ENCODE measurements at places on chromosomes 3 and 15. TPM values are rescaled to one million over a fixed set of nuclear protein-coding genes. Genes with fewer than 3 reads are reported as not detected.

DNA sequence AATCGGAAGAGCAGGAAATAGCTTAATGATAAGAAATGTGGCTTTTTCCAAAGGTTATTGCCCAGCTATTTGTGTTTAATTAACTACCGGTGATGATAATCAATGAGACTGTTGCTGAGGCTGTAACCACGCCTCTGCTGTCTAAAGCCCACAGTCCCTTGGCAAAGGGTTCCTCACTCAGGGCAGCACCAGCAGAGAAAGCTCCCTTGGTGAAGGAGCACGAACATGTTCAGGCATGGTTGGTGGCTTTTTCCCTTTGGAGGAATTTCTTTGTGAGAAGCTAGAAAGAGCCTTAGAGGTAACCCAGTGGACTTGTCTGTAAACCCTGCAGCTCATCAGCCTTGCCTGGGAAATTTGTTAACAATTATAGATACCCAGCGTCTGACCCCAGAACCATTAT lies 7.5 kb upstream of the ST6GAL1 start:
- no peak for DNase-seq

DNA sequence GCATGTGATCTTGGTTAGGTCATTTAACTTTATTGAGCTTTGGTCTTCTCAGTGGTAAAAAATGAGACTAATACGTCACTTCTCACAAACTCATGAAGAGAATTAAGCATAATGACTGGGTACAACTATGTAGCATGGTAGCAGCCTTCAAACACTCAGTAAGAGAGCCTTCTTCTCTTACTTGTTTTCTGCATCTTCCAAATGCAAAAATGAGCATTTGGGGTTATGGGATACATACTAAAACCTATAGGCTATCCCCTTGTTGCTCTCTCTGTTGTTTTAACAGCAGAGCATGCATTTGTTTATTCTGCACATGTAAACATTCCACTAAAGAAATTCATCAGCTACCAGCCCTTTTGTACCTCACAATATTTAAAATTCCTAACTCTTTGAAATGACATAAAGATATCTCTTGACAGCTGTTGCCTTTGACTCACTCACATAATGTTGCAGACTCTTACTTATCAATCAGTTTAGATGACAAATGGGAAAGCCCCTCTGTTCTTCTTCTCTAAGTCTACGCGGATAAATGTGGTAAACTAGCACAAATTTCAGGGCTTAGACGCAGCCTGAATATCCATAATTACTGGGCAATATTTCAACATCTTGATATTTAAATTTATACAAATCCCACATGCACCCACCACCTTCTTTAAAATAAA lies 327.3 kb upstream of the SATB1 start:
- DNase-seq: no peak

GRCh38 chr3:74055061-74055460 lies 430.3 kb upstream of the PDZRN3 start:
- no peak for DNase-seq

DNA sequence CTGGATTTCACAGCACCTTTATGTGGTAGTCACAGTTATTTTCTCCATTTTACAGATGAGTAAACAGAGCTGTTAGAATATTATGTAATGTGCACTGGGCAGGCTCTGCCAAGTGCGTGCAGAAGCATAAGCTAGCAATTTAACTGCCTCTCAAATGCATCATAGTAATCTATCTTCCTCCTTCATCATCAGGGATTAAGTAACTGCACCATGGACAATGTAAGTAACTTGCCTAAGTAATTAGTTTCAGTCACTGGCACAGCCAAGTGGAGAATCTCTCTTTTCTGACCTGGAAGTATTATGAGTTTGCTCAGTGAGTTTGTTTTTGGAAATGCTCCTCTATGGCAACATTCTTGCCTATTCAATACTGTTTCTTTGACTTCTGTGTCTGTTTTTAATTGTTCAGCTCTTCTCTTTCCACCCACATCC lies 260.5 kb downstream of the PTPRG start:
- DNase-seq: no peak

GRCh38 chr3:123295171-123295900 lies 93.6 kb downstream of the SEC22A start:
- DNase-seq: no peak

DNA sequence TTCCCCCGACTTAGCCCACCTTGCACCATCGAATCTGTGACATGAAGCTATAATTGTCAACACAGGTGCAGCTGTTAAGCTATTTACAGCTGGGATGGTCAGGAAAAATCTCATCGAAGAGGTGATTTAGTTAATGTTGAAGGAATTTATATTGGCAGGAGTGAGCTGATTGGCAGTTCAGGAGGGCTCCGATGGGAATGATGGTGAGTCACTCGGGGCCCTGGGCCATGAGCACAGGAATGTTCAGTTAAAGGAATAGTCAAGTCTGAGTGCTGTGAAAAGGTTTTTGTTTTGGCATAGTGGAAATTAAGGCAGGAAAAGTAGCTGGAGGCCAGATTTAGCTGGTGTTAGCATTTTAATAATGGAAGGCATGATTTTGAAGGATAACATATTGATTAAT lies 95.7 kb downstream of the OXSM start:
- DNase-seq: no peak

GRCh38 chr3:17983106-17983505 lies 240.7 kb upstream of the TBC1D5 start:
- no peak for DNase-seq

- DNase-seq: no peak
These were observed 90.2 kb downstream of the EDEM1 start for GRCh38 chr3:5277612-5278236.

DNA sequence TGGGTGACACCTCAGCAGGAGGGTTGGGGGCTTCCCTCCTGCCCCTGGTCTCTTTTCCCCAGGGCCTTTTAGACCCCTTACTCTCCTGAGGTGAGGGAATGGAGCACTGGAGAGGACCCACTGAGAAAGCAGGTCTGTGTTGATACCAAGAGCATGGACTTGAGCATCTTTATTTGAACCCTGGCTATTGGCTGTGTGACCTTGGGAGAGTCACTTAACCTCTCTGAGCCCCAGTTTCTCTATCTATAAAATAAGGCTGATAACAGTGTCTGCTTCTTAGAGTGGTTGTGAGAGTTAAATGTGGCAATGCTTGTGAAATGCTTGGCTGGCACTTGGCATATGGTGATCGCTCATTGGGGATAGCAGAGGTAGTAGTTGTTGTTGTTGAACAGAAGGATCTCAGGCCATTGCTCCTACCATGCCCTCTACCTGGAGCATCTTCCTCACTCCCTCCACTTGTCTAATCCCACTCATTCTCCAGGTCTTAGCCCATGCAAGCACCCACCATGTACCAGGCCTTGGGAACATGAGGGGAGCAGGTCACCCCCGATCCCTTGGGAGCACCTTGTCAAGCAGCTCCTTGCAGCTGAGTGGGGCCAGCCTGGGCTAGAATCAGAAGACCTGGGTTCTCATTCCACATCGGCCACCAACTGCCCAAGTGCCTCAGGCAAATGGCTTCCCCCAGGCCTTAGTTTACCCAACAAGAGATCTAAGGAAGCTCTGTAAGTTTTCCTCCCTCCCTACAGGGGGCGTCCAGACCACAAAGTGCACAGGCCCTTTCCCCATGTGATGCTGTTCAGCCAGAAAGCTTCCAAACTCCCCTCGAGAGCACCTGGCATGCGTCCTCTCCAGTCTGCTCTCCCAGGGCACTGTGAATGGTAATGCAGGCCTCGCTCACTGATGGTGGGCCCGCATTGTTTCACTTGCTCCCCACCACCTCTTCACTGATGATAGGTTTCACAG lies 96.7 kb downstream of the LSM3 start:
- DNase-seq: peak; percentile 10

GRCh38 chr3:174247687-174248152 lies 611.4 kb upstream of the NAALADL2 start:
- DNase-seq: no peak

GRCh38 chr3:128730471-128730870 lies 4.5 kb downstream of the RAB7A start:
- DNase-seq: no peak

- no peak for DNase-seq
These were observed 1089.8 kb upstream of the CADM2 start for GRCh38 chr3:83868909-83869567.

- DNase-seq: no peak
These were observed 155.9 kb upstream of the CNTN4 start for GRCh38 chr3:1942781-1943180.

GRCh38 chr3:119588112-119588511 lies 8.8 kb downstream of the ADPRH start:
- DNase-seq: peak; percentile 59

- no peak for DNase-seq
These were observed 78.3 kb downstream of the ASB7 start for GRCh38 chr15:100680726-100681125.

DNA sequence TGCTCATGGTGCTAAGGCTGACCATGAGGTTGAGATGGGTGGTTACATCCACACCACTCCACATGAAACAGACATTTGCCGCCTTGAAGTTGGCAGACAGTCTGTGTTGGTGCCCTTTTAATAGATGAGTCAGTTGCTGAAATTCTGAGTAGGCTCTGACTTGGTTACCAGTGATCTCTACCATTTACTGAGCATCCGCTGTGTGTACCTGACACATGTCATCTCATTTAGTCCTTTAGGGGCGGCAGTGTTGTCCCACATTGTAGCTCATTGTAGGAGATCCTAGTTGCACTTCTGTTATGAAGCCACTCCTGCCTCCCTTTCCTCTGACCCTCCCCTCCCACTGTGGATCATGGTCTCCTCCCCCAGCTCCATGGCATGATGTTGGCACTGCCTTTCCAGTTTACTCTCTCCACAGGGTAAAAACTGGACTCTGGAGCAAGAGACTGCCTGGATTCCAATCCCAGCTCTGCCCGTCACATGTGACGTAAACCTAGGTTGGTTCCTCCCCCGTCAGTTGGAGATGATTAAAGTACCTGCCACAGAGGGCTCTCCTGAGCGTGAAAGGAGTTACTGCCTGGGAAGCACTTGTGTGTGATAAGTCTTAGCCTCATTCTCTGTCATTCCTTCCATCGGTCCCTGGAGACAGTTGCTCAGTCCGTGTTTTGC lies 21.6 kb downstream of the SLCO3A1 start:
- DNase-seq: no peak

- DNase-seq: no peak
These were observed 21.4 kb upstream of the SPPL2A start for GRCh38 chr15:50786871-50787270.

GRCh38 chr3:48993834-48994233 lies 3.8 kb downstream of the P4HTM start:
- DNase-seq: no peak

Gene CCNL1
- total RNA-seq: 191 TPM

Gene RAP2B
- 15.3 TPM for total RNA-seq

Gene TCAIM
- total RNA-seq: 14.3 TPM

Gene AMIGO3
- not detected for total RNA-seq

Gene ADIPOQ
- not detected for total RNA-seq

Gene CA12
- total RNA-seq: not detected

Gene FLNB
- total RNA-seq: 28.4 TPM

Gene PIERCE2
- total RNA-seq: not detected

Gene COL6A5
- not detected for total RNA-seq

Gene TGM5
- 0.11 TPM for total RNA-seq

Gene CDHR4
- not detected for total RNA-seq

Gene STRIT1
- not detected for total RNA-seq

Gene PLXNA1
- total RNA-seq: 6.6 TPM

Gene GOLGA8T
- 0.18 TPM for total RNA-seq

Gene TMCO5A
- not detected for total RNA-seq
